ENCODE measurements at places on chromosomes 3 and 15.

DNA sequence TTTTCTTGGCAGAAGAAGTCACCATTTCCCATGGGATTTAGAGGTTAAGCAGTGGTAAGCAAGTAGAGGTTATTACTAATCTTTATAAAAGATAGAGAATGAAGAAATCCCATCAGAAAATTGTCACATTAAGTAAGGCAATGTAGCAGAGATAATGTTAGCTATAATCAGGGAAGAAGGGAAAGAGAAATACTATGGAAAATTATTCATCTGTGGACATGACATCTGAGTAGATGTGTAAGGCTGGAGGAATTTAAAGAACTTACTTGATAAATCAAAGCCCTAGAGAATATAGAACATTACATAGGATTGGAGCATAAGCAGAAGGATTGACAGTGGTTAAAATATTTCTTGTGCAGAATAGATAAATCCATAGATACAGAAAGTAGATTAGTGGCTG is 553.1 kb upstream of the CBLB start:
- H3K27ac ChIP-seq: no peak overlapping the region
- H3K4me3 ChIP-seq: no peak overlapping the region
- no peaks in the 10 kb centered on the region for H3K36me3 ChIP-seq
- H3K4me1 ChIP-seq: no peaks in the 10 kb centered on the region
- DNase-seq: no peak

DNA sequence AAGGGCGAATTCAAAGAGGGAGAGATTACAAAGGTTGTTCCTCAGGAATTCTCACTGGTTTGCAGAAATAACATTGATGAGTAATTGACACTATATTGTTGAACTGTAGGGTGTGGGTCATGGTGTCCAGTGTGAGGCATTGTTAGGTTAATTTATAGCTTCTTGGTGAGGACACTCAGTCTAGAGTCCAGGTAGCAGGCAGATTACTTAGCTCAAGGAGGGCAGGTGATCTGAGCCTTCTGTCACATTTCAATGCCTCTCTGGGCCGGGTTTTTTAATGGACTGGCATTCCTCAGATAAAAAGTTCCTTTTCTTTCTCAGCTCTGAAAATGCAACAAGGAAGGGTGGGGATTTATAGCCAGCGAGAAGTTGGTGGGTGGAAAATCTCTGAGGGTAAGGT is 194.2 kb upstream of the PROK2 start:
- no peaks in the 10 kb centered on the region for H3K4me1 ChIP-seq
- no peak overlapping the region for H3K4me3 ChIP-seq
- DNase-seq: no peak
- H3K36me3 ChIP-seq: no peaks in the 10 kb centered on the region

DNA sequence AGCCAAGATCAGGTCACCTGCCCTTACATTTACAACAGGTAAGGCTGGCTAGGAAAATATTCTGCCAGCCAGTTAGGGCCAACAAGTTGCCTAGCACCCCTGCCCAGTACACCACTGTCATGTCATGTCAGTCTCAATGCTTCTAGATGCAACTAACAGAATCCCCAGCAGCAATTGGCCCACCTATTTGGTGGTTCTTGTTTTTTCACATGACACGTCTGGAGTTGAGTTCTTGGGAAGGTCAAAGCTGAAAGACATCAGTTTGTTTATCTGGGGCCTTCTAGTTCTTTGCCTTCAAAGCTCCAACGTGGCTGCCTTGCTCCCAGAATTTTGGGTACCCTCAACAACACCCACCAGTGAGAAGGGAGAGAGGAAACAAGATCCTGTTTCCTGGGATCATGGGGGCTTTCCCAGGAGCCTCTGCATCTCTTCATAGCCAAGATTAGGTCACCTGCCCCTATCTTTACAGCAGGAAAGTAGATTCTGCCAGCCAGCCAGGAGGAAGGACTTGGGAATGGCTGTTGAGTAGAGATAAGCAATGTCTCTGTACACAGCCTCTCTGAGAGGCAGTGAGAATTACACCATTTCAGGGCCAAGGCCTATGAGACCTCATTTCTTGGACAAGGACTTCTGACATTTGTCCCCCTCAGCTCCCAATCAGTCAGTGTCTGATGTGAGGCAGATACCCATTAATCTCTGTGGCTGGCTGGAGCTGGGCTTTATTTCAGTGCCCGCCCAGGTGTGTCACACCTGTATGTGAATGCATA is 8.6 kb downstream of the GPX1 start:
- no peaks in the 10 kb centered on the region for H3K27me3 ChIP-seq
- H3K4me1 ChIP-seq: peaks cover 36% of the 10 kb centered on the region
- DNase-seq: peak; percentile 76
- no peak overlapping the region for H3K27ac ChIP-seq

DNA sequence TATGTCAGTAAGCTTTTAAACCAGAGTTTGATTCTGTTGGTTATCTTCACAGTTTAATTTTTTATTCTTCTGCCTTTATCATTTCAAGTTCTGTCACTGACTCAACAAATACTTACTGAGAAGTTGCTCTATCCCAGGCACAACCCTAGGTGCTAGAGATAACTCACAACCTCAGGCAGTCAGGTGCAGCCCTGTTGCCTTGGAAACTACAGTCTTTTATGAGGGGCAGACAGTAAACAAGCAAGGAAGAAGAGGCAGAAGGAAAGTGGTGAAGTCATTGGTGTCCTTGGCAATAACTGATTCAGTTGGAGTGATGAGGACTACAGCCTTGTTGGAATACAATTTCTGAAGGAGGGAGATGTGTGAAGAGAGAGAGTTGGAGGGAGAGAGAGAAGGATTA is 142.1 kb upstream of the LRTM1 start:
- no peaks in the 10 kb centered on the region for H3K4me1 ChIP-seq
- no peak for DNase-seq
- no peaks in the 10 kb centered on the region for H3K36me3 ChIP-seq

GRCh38 chr15:90761629-90762028 is 44.5 kb downstream of the BLM start:
- no peaks in the 10 kb centered on the region for H3K27me3 ChIP-seq
- H3K36me3 ChIP-seq: no peaks in the 10 kb centered on the region
- DNase-seq: no peak
- H3K27ac ChIP-seq: no peak overlapping the region
- no peak overlapping the region for H3K4me3 ChIP-seq

DNA sequence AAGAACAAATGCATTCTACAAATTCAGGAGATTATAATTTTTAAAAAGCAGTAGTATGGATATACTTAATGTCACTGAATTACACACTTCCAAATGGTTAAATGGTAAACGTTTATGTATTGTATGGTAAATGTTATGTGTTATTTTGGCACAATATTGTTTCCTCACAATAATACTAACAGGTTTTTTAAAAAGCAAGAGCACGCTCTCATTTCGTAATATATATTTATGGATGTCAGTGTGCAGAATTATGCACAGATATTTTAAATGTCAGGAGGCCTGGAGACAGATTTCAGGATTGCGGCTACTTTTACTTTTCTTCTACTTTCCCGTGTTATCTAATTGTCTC is 533 bp downstream of the ZNF445 start:
- DNase-seq: no peak
- H3K27me3 ChIP-seq: no peaks in the 10 kb centered on the region
- peaks cover 11% of the 10 kb centered on the region for H3K4me1 ChIP-seq
- peak overlapping the region; percentile 98 for H3K4me3 ChIP-seq

- no peak for DNase-seq
- no peak overlapping the region for H3K4me3 ChIP-seq
- H3K27ac ChIP-seq: no peak overlapping the region
- H3K4me1 ChIP-seq: peaks cover 3% of the 10 kb centered on the region
- no peaks in the 10 kb centered on the region for H3K36me3 ChIP-seq
Observed at GRCh38 chr3:148062590-148062989, 635.1 kb upstream of the AGTR1 start.

DNA sequence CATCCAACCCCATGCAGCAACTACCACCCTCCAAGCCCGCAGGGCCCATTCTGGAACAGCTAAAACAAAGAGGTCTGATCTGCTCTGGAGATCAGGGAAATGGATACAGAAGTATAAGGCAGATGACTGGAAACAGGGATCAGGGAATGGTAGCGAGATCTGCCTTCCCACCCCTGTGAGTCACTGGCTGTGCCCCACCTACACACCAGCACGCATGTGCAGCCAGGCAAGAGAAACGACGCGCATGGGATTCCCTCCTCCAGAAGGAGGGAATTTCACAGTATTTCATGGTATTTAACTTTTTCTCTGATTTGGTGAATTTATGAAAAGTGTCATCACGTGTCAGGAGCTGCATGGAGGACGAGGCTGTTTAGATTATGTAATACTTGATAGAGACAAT is 116.7 kb downstream of the ARRDC4 start:
- H3K4me3 ChIP-seq: no peak overlapping the region
- no peaks in the 10 kb centered on the region for H3K27me3 ChIP-seq
- H3K4me1 ChIP-seq: no peaks in the 10 kb centered on the region
- no peak overlapping the region for H3K27ac ChIP-seq

DNA sequence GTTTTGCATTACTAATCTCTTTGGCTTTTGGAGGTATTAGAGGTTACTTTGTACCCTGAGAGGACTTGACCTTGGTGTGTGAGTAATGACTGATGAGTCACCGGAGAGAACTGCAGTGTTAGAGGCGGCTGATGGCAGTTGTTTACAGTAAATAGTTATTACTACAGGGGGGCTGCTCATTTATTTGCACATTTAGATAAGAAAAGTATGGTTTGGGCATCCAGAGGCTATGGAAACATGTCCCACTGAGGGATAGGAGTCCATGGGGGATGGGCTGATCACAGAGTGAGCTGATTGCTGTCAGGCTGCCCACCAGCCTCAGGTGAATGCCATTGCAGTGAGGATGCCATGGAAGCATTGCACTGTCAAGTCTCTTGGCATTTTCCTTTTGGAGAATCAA is 17.3 kb upstream of the STAC start:
- H3K27me3 ChIP-seq: no peaks in the 10 kb centered on the region
- no peak overlapping the region for H3K27ac ChIP-seq
- H3K4me3 ChIP-seq: no peak overlapping the region
- DNase-seq: no peak

All from endothelial cell of umbilical vein (primary cell).